Fibroblast of lung (primary cell): ENCODE measurements at places on chromosomes 2 and 18. TPM values are rescaled to one million over a fixed set of nuclear protein-coding genes. Genes with fewer than 3 reads are reported as not detected.
A peak's percentile ranks its signal among the peaks of the same experiment; 100 is the strongest.

Gene FSIP2
- 0.26 and 1.7 TPM in 2 replicates for total RNA-seq

Gene PROM2
- total RNA-seq, result 0.26 and 0.33 TPM in 2 replicates

Gene IL1RN
- total RNA-seq, result not detected in 2 replicates

Gene FEV
- total RNA-seq, result not detected in 2 replicates

Gene SCTR
- not detected in 2 replicates for total RNA-seq

Gene KCNE4
- total RNA-seq, result 11.0 and 25.3 TPM in 2 replicates

GRCh38 chr18:25743646-25744151 is 346.7 kb downstream of the SS18 start:
- H3K36me3 ChIP-seq, result no peaks in the 10 kb centered on the region
- no peak overlapping the region for H3K4me3 ChIP-seq
- no peaks in the 10 kb centered on the region for H3K4me1 ChIP-seq
- DNase-seq, result no peak
- H3K27ac ChIP-seq, result no peak overlapping the region

DNA sequence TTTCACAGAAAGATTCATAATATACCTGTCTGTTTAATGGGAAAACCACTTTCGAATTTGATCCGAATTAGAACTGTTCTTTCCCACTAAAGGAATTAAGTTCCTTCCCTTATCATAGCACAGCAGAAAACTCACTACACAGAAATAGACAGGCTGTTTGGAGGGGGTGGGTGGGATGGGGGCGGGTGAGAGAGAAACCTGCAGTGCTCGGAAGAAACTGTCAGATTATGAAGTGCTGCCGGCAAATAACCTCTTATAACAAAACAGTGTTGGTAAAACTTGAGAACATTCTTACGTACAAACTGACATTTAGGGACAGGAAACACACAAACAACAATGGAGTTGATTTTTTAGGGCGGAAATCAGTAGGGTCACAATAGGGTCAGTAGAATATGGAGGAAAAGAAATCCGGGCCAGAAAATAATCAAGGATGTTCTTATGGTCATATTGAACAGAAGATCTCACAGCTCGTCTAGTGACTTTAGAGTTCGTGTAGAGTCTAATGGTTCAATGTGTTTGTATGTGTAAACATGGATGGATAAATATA is 756.0 kb upstream of the LRATD1 start:
- no peak overlapping the region for H3K4me3 ChIP-seq
- no peaks in the 10 kb centered on the region for H3K27me3 ChIP-seq
- no peak for DNase-seq
- no peak overlapping the region for H3K27ac ChIP-seq

DNA sequence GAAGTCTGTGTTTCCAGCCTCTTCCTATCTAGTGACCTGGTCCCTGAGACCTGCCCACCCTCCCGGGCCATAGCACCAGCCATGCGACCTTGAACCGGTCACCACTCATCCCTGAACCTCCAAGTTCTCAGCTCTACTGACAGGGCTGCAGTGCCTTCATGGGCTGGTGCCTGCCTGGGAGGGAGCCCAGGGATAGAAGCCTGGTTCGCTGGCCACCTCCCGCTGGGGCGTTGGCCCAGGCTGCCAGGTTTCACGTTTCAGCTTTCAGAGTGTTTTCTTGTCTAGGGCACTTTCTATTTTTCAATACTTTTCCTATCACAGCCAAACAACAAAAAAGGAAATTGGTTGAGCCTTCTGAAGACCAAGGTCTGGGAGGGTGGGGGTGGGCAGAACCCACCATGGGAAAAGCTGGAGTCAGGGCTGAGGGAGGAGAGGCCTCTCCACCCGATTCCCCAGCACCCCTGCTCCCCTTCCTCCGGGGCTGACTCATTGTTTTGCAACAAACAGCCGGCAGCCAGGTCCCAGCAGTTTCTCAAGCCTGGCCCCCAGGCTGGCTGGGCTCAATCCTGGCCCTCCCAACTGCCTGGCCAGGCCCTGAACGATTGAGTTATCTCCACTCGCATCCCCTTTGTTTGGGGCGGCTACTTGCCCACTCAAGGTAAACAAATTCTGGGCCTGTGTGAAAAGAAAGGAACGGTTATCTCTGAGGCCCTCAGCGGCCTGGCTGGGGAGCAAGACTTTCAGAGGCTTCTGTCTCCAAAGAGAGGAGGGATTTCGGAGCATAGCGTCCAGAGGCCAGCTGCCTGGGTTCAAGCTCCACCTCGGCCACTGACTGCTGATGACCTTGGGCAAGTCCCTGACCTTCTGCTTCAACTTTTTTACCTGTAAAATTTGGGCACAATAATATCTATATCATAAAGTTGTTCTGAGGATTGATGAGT is 47.5 kb downstream of the ZFP36L2 start:
- H3K27ac ChIP-seq, result peak overlapping the region; percentile 51
- no peaks in the 10 kb centered on the region for H3K27me3 ChIP-seq
- H3K36me3 ChIP-seq, result no peaks in the 10 kb centered on the region
- peak; percentile 78 for DNase-seq

DNA sequence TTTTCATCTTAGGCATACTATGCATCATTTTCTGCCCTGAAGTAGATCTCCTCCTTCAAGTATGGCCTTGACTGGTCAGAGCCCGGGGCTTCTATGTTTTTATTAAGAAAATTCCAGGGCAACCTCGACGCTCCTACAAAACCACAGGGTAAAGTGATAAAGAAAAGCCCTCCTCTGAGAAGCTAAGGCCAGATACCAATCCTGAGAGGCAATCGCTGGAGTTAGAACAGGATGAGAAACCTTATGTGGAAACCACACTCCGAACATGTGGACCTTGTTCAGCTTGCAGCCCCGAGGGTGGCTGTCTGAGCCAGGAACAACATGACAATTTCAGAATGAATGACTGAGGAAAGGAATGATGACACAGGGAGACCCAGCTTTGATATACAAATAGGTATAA is 35.6 kb downstream of the RMC1 start:
- peaks cover 15% of the 10 kb centered on the region for H3K36me3 ChIP-seq
- H3K27me3 ChIP-seq, result no peaks in the 10 kb centered on the region
- H3K4me3 ChIP-seq, result no peak overlapping the region

DNA sequence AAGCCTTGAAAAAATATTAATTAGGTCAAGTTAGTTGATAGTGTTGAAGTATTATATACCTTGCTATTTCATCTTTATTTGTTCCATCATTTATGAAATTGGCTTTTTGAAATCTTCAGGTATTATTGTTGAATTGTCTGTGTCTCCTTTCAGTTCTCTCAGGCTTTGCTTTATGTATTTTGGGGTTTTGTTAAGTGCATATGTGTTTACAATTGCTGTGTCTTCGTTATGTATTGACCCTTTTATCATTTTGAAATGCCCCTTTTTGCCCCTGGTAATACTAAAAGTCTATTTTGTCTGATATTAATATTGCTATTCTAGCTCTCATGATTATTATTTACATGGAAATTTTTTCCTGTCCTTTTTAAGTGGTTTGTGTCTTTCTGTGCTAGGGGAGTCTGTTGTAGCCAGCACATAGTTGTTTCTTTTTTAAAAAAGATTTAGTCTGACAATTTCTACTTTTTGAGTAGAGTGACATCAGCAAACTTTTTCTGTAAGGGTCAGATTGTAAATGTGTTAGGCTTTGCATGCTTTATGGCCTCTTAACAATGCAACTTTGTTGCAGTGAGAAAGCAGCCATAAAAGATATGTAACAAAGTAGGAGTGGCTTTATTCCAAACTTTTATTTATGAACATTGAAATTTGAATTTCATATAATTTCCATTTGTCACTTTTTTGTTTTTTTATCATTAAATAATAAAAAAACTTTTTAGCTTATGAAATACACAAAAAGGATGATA is 19.9 kb downstream of the SOCS6 start:
- H3K36me3 ChIP-seq, result no peaks in the 10 kb centered on the region
- no peaks in the 10 kb centered on the region for H3K4me1 ChIP-seq
- H3K27ac ChIP-seq, result no peak overlapping the region
- H3K4me3 ChIP-seq, result no peak overlapping the region
- no peak for DNase-seq

DNA sequence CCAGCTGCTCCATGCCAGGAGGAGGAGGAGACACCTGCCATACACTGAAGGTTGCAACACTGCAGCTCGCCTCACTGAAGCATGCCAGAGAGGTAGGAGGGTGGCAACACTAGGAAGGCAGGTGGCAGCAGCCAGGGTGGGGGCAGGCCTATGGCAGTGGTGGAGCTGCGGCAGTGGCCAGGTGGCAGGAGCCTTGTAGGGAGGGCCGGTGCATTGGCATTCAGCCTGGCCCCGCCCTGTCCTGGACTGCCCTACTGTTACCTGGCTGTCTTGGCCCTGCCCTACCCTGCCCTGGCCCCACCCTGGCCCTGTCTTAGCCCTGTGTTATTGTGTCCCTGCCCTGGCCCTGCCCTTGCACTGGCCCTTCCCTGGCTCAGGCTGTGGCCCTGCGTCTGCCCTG is 7.4 kb upstream of the ANKRD62 start:
- no peaks in the 10 kb centered on the region for H3K27me3 ChIP-seq
- H3K27ac ChIP-seq, result no peak overlapping the region
- DNase-seq, result no peak
- H3K36me3 ChIP-seq, result no peaks in the 10 kb centered on the region
- no peak overlapping the region for H3K4me3 ChIP-seq
- H3K4me1 ChIP-seq, result no peaks in the 10 kb centered on the region

- H3K4me3 ChIP-seq, result peak overlapping the region; percentile 88
- DNase-seq, result peak; percentile 2
- H3K27ac ChIP-seq, result peak overlapping the region; percentile 89
- H3K36me3 ChIP-seq, result no peaks in the 10 kb centered on the region
- H3K27me3 ChIP-seq, result no peaks in the 10 kb centered on the region
These were observed 1.4 kb downstream of the ALMS1 start for GRCh38 chr2:73386894-73387636.

DNA sequence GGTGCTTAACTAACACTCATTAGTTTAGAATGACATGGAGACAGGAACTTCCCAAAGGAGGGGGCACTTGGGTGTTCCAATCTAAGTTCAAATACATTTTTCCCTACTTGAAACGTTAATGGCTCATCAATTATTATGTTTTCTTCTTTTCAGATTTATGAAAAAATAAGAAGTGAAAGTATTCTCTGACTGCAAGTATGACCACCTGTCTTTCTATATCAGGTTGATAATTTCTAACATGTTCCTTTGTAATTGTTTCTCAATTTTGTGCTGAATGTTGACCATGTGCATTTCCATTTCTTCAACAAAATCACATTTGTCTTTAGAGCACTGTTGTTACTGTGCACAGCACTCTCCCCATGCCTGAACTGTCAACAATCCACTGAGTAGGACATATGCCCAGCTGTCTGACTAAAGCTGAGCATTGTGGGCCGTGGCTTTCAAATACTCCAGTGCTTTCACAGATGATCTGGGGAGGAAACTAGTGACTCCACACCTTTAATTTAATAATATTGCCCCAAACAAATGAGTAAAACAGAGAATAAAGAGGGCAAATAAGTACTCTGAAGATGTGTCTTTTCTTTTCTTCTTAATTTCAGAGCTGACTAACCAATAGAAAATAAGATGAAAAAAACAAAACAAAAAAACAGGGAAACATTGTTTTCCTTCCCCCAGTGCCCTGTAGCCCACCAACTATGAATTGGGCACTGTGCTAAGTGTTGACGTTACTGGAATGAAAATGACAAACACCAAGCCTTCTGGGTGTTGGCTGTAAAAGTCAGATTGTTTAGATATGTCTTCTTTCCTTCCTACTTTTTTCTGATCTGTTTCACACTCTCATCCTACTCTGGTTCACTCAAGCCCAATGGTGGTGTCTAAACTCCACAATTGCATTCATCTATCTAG is 16.0 kb downstream of the LANCL1 start:
- H3K4me1 ChIP-seq, result no peaks in the 10 kb centered on the region
- H3K27ac ChIP-seq, result no peak overlapping the region
- H3K4me3 ChIP-seq, result no peak overlapping the region
- H3K27me3 ChIP-seq, result no peaks in the 10 kb centered on the region
- H3K36me3 ChIP-seq, result peaks cover 4% of the 10 kb centered on the region
- no peak for DNase-seq

DNA sequence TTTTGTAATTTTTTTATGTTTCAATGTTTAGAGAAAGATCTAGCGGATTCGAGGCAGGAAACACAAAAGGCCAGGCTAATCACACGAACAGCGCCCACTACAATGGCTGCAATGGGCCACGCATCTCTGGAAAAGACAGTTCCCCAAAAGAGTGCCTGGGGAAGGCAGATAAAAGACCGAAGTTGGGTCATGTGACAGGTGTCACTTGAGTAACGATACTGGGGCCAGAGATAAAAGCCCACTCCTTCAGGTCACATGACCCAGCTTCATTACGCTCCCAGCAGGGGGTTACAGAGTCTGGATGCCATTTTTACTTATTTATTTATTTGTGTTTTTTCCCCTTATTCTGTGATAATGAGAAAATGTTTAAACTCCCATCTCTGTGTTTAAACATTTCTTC is 95.4 kb downstream of the CDK15 start:
- H3K4me1 ChIP-seq, result peaks cover 9% of the 10 kb centered on the region
- no peaks in the 10 kb centered on the region for H3K27me3 ChIP-seq
- H3K27ac ChIP-seq, result no peak overlapping the region
- DNase-seq, result no peak
- H3K4me3 ChIP-seq, result no peak overlapping the region
- H3K36me3 ChIP-seq, result no peaks in the 10 kb centered on the region

DNA sequence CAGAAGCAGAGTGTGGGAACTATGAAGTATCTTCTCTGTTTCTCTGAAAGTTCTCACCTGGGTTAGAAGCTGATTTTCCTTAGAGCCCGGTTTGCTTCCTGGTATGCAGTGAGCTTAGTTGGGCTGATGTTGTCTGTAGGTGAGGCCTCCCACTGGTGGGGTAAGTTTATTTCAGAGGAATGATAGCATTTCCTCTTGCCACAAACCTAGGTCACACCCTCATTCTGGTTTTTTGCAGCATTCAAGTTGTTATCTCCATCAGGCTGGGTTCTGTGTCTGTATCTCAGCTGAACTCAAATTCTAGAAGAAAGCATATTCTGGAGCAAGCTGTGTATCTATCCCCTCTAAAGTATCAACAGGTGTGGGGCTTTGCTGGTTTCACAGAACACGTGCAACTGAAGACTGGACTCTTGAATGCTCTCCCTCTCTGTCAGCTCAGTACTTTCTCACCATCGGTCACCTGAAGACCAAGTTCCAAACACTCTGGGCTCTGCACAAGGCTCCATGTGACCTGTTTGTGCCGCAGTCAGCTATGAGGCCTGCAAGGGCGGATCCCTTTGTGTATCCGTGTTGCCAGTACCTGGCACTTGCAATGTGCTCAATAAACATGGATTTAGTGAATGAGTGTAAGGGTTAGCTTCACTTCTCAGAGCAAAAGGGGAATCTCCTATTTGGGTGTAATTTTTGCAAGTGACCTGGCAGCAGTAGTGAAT is 49.5 kb upstream of the MBOAT2 start:
- H3K27ac ChIP-seq, result no peak overlapping the region
- no peaks in the 10 kb centered on the region for H3K4me1 ChIP-seq
- no peaks in the 10 kb centered on the region for H3K27me3 ChIP-seq
- H3K4me3 ChIP-seq, result no peak overlapping the region
- no peaks in the 10 kb centered on the region for H3K36me3 ChIP-seq

- H3K4me1 ChIP-seq, result peaks cover 9% of the 10 kb centered on the region
- H3K27ac ChIP-seq, result peak overlapping the region; percentile 27
- no peaks in the 10 kb centered on the region for H3K36me3 ChIP-seq
- no peak for DNase-seq
These were observed 82.4 kb downstream of the BCL2 start for GRCh38 chr18:63236921-63237846.

GRCh38 chr2:191687867-191688266 is 9.9 kb downstream of the NABP1 start:
- H3K4me3 ChIP-seq, result no peak overlapping the region
- peaks cover 17% of the 10 kb centered on the region for H3K4me1 ChIP-seq
- H3K36me3 ChIP-seq, result peaks cover 5% of the 10 kb centered on the region

- no peaks in the 10 kb centered on the region for H3K27me3 ChIP-seq
- H3K36me3 ChIP-seq, result no peaks in the 10 kb centered on the region
- no peaks in the 10 kb centered on the region for H3K4me1 ChIP-seq
- H3K4me3 ChIP-seq, result no peak overlapping the region
- no peak for DNase-seq
- H3K27ac ChIP-seq, result no peak overlapping the region
These were observed 1087.5 kb upstream of the NXPH2 start for GRCh38 chr2:139867601-139868226.
